Activated naive CD4-positive, alpha-beta T cell (primary cell): ENCODE measurements at places on chromosomes 6 and 20.

DNA sequence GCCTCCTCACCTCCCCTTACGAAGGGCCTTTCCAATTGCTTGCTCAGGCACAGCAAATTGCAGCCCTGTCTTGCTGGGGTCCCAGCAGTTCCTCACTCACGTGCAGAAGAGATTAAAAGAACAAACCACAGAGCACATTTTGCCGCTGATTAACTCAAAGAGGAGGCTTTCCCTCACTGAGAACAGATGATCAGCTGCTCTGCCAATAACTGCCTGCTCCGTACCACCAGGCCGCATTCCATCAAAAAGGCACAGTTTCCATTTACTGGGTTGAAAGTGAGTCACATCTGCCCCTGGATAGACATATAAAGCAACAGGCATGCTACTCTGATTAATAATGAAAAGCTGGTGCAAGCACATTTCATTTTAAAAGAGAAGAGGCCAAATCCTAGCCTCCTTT, 446.8 kb downstream of the PTPRT start:
- no peak for DNase-seq

DNA sequence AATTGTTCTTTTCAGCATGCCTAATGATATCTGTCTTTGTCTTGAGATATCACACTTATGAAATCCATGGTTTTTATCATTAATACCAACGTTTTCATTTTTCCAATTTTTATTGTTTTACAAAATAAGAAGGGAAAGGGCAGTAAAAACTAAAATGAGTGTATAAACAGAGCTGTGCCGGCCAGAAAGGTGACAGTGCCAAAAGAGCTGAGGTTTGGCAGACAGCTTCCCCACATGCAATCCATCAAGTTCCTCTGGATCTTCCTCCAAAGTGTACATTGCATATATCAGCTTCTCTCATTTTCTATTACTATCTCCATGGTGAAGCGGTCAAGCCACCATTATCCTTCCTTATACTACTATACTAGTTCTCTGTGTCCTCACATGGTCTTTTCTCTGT, 10.1 kb upstream of the TMEM244 start:
- DNase-seq = no peak

DNA sequence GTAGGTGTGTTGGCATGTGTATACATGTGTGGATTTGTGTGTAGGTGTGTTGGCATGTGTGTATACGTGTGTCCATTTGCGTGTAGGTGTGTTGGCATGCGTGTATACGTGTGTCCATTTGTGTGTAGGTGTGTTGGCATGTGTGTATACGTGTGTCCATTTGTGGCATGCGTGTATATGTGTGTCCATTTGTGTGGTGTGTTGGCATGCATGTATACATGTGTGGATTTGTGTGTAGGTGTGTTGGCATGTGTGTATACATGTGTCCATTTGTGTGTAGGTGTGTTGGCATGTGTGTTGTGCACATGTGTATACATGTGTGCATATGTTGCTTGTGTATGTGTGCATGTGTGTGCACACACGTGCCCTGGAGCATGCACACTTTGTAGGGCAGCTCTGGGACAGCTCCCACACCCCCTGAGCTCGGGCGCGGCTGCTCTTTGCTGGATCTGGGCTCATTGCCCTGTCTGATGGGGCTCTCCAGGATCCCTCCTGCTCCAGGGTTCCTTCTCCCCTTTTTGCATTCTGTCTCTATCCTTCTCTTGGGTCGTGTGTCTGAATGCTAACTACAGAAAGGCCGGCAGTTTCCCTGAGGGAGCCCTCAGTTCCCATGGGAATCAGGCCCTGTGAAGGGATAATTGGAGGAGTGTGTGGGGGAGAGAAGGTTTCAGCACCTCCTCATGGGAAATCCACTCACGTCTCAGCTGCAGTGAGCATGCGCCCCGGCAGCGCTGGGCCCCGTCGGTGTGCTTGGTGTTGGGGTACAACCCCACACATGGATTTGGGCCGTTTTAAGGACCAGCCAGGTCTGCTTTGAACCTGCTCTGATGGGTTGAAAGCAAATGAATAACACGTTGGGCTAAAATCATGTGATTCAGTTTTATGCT, 102.0 kb downstream of the ERMARD start:
- no peak for DNase-seq

GRCh38 chr6:31898383-31899011, 999 bp upstream of the EHMT2 start:
- no peak for DNase-seq

DNA sequence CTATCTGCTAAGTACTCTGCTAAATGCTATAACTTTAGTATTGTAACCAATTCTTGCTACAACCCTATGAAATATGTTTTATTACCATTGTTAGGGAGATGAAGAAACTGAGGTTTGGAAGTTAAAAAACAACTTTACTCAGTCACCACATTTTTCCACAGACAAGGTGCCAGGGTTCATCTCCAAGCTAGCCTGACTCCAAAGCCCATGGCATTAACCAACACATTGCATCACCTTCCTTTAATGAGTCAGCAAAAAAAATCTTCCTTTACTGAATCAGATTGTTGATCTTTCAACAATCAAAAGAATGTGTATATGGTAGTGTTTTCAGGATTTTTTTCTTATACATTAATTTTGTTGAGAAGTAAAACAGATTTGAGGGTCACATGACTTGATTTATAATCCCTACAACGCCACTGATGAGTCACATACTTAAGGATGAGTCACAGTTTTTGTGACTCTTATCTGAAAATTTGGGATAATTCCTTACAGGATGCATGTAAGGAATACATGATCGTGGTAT, 41.5 kb downstream of the MAN1A1 start:
- DNase-seq = no peak

GRCh38 chr6:112485827-112486212, 138.7 kb downstream of the RFPL4B start:
- DNase-seq = no peak

DNA sequence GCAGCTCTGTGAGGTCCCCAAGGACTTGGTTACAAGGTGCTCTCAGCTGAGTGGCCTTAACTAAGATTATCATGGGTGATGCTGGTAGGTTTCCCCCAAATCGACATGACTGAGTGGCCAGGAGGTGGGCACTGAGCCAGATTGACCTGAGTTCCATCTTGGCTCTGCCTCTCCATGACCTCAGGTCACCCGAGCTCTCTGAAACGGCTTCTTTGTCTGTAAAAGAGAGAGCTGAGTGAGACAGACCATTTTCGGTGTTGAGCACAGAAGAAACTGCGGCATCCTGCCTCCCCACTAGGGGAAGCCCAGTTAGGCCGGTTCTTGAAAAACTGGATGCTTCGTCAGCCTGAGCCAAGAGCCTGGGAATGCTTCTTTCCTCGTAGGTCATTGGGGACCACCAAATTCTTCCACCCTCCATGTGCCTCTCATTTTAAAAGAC, 14.1 kb upstream of the STX16 start:
- no peak for DNase-seq

DNA sequence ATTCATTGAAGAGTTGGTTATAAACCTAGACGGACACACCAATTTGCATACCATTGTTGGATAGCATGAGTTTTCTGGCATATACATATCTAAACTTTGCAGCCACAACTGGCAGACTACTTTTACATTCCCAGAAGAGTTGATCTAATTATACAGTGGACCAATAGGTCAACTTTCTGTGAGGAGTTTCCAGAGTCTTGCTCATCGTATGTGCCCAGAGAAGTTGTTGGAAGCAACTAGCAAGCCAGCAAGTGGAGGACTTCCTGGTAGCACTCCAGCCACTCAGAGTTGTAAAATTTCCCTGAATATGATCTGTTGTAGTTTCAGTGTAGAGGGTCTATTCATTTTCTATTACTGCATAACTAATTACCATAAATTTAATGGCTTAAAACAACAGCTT, 47.1 kb upstream of the FAM184A start:
- no peak for DNase-seq

DNA sequence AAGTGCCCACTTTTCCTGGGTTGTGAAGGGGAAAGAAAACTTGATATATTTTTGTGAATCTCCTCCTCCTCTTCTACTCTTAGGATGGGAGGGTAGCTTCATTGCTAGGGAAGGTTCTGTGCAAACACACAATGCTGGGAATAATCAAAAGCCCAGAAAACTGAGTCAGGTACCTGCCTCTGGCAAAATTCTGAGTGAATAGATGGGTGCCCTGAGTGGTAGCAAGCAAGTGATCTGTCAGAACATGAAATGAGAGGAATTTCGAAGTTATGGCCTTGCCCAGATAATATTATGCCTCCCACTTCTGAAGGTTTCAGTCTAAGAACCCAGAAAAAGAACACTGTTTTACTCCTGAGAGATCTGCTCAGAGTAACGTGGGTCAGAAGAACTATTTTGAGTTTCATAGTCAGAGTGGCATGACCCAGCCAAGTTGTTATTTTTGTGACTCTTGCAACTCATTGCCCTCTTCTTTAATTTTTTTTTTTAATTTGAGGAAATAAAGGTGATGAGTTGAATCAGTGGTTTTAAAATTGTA, 158.3 kb downstream of the BMP2 start:
- no peak for DNase-seq

DNA sequence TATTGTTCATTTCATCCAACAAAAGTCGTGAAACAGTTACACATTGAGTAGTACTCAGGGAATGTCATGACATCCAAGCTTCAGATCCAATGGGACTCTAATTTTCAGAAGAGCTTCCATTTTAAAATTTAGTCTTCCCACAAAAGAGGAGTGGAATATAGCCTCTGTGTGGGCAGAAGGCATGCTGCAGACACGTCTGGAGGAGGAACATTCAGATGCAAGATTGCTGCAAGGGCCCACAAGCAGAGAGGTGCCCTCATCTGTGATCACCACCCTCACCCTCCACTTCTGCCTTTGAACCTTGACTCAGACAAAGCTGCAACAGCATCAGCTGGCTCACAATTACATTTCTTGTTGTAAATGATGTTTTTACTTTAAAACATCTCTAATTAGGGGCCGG, 29.9 kb downstream of the NRN1 start:
- no peak for DNase-seq

DNA sequence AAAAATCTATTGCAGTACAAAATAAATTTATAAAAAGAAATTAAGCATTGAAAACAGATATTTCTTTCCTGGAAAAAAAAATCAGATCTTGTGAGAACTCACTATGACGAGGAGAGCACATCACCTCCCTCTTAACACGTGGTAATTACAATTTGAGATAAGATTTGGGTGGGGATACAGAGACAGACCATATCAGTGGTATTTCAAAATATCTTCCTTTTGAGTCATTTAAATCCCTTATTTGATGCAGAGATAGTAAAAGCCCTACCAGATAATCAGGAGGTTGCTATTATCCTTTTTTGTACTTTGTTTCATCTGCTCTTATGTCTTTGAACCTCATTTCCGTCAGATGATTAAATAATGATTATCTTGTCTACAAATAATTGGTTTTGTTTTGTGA, 800.4 kb downstream of the KIF16B start:
- DNase-seq = no peak

DNA sequence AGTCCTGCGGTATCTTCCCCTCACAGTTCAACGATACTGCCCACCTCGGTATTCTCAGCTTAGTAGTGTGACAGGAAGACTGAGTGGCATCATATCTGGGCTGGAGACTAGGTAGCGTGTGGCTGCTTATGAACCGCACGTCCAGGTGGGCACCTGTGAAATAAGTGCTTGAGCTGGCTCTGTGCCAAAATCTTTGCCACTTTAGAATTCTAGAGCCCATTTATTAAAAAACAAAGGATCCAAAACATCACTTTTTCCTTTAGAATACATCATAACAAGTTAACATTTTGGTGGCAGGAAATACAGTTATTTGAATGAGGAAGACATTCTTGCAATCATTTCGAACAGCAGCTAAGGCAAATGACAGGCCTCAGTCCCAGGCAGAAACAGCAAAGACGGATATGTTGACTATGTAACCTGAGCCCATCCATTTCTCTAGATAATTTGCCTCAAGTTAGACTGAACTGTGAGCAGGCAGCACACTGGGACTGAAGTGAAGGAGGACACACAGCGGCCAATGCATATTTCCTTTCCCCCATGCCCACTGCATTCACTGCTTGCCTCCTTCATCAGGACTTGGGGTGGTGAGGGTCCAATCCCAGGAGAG, 136.6 kb downstream of the GMDS start:
- no peak for DNase-seq

- DNase-seq = no peak
These were observed 22.2 kb downstream of the EIF2S2 start for GRCh38 chr20:34089655-34090345.

DNA sequence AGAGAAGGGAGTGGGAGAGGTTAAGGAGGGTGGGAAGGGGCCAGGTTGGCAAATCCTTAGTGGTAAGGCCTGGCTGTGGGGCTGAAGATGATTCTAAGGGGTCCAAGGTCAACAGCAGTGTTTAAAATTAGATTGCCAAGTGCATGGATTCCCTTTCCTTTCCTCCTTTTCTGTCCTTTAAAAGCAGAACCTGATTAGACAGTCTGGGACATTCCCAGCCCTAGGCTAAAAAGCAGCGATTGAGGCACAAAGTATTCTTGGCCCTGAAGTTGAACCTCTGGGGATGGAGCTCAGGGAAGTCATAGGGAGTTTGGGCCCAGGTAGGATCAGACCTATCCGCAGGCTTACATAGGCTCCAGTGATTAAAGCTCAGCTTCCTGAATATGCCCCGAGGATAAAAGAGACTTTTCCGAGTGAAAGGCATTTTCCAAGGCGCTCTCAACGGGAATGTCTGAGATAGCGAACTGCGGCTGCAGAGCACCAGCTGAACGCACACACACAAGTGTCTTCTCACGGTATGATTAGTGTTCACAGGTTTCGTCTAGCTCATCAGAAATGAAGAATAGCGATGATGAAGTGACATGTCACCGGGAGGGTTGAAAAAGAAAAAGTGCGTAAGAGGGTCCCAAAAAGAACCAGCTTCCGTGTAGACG, 787 bp upstream of the CARMIL1 start:
- DNase-seq = no peak

GRCh38 chr6:108839083-108839642, 9.1 kb upstream of the ARMC2 start:
- DNase-seq = no peak

DNA sequence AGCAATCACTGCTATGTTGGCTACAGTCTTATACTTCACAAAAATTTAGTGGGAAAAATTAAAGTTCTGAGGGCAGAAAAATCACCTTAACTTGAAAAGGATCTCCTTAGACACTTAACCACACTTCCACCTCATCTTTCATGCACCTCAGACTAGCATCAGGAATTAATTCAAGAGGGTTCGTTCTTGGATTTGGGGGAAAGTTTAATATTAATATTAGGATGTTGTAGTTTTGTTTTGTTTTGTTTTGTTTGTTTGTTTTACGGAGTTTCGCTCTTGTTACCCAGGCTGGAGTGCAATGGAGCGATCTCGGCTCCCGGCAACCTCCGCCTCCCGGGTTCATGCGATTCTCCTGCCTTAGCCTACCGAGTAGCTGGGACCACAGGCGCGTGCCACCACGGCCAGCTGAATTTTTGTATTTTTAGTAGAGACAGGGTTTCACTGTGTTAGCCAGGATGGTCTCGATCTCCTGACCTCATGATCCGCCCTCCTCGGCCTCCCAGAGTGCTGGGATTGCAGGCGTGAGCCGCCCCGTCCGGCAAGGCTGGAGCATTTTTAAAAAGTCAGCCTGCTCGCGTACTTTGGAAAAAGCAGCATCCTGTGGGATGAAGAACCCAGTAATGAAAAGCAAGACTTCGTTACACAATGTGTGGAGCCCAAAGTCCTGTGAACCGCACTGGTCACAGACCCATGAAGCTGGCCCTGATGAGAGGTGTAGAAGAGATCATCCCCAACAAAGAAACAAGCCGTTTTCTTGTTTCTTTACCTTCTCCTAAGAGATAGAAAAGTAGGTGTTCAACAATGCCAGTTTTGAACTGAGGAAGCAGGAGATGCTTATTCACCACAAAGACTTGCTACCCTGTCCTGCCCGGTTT, 194.9 kb downstream of the GPX5 start:
- DNase-seq = no peak

- DNase-seq = no peak
These were observed 186.2 kb downstream of the EPM2A start for GRCh38 chr6:145548933-145549648.
